ENCODE measurements at places on chromosomes 3 and 15.

- DNase-seq: peak; percentile 72
Measured at GRCh38 chr3:49703443-49703927, 14.1 kb downstream of the RNF123 start.

- peak; percentile 2 for DNase-seq
Measured at GRCh38 chr3:155131104-155131503, 51.0 kb downstream of the MME start.

GRCh38 chr3:185943760-185944106 is 5.9 kb upstream of the TRA2B start:
- DNase-seq: no peak

DNA sequence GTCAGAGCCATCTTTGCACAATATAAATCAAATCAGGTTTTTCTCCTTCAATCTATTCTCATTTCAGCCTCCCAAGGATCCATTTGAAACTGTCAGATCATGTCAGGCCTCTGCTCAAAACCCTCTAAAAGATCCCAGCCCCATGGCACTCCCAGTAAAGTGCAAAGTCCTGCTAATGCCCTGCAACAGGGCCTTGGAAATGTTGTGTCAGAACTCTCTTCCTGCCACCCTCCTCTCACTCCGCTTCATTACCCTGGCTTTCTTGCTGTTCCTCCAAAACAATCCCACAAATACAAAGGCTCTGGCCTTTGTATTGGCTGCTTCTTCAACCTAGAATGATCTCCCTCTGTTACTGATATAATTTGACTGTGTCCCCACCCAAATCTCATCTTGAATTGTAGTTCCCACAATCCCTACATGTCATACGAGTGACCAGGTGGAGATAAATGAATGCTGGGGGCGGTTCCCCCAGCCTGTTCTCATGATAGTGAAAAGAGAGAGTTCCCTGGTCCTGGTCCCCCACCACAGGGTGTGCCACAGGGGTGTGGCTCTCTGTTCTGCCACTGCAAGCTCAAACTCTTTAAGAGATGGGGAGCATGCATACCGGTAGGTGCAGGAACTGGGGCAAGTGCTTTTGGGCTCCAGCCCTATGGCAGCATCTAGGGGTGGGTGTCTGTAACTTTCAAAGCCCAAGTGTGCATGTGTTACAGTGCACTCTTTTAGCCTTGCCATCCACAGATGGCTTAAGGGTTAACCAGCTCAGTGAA is 22.9 kb upstream of the TRA2B start:
- no peak for DNase-seq

GRCh38 chr3:133152681-133153220 is 114.6 kb downstream of the TMEM108 start:
- no peak for DNase-seq

DNA sequence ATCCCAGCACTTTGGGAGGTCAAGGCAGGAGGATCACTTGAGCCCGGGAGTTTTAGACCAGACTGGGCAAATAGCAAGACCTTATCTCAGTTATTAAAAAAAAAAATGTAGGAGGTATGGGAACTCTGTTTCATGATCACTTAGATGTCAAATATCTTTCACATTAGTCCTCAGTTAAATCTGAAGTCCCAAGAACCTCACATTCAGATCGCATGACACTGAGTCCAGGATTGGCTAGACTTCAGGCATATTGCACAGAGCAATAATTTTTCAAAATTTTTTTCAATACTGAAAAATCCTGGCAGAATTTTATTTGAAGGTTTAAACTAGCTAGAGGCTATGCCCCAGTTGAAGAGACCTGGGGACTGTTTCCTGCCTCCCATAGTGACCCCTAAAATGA is 56.3 kb upstream of the ZNF148 start:
- no peak for DNase-seq

GRCh38 chr15:42106288-42106687 is 11.9 kb upstream of the PLA2G4D start:
- DNase-seq: no peak

- no peak for DNase-seq
Measured at GRCh38 chr3:171699601-171700000, 110.7 kb downstream of the PLD1 start.

- DNase-seq: no peak
Measured at GRCh38 chr3:10234526-10235230, 13.6 kb upstream of the TATDN2 start.

DNA sequence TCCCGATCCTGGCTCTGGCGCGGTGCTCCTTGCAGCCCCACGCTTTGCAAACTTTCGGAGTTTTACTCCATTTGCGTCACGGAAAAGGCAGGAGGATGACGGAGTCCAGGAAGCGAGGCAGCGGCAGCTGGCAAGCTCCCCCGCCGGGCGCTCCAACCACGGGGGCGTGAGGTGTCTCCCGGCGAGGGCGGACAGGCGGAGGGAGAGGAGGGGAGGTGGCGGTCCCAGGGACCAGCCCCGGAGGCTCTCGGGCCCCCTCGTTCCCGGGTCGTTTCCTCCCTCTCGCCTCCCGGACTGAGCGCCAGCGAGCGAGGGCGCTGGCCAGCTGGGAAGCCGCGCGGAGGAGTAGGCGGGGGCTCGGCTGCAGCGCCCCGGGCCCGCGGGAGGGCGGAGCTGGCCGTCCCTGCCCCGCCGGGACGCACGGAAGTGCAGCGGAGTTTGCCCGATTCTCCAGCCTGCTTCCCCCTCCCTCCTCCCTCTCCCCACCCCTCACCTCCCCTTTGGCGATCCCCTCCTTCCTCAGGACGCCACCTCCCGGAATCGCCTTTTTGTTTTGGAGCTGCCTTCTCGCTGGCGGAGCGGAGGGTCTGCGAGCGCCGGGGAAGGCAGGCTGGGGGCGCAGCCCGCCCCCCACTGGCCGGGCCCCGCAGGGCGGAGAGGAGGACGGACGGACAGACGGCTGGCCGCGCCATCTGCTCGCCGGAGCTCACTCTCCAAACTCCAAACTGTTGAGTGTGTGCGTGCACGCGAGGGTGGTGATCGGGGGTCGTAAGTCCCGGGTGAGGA is at the start of gene SNX33:
TSS of gene SNX33 (plus strand) at position 543 of the 786 bp plus-strand sequence. CDS start 1,191 bp downstream, outside the sequence.
- peak; percentile 92 for DNase-seq

- no peak for DNase-seq
Measured at GRCh38 chr3:29202378-29202777, 78.5 kb upstream of the RBMS3 start.

- no peak for DNase-seq
Measured at GRCh38 chr3:102179326-102180177, 255.3 kb upstream of the ZPLD1 start.

GRCh38 chr15:40914486-40914885 is 14.7 kb upstream of the DLL4 start:
- no peak for DNase-seq

GRCh38 chr3:195813916-195814640 is 2.3 kb upstream of the MUC4 start:
- no peak for DNase-seq

DNA sequence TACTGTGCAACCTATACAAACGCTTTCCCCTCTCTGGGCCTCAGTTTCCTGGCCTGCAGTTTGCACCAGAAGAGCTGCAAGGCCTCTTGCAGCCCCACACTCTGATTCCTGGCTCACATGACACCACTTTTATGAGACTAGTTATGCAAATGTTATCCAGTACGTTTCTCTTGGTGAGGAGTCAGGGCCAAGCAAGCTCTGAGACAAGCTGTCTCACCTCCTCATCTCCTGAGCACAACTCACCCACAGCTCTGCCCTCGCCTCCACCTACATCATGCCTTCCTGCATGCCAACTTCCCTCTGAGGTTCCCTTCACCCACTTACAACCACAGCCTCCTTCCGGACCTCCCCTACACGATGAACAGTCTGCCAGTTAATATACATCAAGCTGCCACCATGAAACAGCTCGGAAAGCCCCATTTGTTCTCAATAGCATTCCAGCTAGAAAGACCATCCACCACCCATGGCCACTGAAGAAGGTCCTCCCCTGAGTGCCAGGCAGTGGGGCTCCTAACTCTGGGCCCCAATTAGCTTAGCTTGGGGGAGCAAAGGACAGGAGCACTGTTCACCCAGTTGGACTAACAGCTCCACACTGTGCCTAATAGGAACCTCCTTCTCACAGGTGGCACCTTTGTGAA is 25.0 kb downstream of the CRYGS start:
- DNase-seq: no peak

DNA sequence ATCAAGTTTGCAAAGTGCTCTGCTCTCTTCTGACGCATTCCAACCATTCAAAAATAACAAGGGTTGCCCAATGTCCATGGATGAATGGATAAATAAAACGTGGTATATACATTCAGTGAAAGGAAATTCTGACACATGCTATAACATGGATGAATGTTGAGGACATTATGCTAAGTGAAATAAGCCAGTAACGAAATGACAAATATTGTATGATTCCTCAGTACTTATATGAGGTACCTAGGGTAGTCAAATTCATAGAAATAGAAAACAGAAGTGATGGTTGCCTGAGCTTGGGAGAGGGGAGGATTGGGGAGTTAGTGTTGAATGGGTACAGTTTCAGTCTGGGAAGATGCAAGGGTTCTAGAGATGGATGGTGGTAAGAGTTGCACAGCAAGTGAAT is 33.9 kb downstream of the SH3BP5 start:
- no peak for DNase-seq

- no peak for DNase-seq
Measured at GRCh38 chr3:171164067-171164465, 137.5 kb upstream of the SLC2A2 start.

DNA sequence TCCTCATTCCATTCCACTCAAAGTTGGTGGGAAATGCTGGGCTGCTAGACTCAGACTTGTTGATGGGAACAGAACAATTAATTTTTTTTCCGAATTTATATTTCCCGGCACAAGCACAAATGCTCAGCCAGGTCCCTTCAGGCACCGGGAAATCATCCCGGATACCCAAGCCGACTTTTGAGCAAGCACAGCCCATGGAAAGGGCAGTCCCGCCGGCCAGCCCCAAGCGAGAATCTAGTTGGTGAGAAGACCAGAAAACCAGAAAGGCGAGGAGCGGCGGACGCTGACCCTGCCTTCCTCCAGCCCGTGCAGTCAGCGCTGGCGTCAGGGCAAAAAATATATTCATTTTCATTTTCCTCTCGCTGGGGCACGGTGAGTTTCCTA is 763 bp upstream of the ZIC4 start:
- no peak for DNase-seq

DNA sequence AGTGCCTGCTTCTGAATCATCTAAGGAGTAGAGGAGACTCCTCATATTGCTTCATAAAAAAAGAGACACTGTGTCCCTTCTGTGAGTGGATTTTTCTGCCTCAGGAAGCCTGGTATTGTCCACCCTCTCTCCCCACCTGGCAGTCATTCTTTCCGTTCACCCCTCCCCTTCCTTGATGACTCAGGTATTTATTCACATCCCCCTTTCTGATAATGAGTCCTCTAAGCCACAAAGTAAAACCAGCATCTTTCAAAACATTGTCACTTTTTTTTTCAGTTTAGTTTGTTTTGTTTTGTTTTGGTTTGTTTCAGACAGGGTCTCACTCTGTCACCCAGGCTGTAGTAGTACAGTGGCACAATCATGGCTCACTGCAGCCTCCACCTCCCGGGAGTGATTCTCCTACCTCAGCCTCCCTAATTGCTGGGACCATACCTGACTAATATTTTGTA is 65.2 kb upstream of the UBE2E1 start:
- DNase-seq: no peak

DNA sequence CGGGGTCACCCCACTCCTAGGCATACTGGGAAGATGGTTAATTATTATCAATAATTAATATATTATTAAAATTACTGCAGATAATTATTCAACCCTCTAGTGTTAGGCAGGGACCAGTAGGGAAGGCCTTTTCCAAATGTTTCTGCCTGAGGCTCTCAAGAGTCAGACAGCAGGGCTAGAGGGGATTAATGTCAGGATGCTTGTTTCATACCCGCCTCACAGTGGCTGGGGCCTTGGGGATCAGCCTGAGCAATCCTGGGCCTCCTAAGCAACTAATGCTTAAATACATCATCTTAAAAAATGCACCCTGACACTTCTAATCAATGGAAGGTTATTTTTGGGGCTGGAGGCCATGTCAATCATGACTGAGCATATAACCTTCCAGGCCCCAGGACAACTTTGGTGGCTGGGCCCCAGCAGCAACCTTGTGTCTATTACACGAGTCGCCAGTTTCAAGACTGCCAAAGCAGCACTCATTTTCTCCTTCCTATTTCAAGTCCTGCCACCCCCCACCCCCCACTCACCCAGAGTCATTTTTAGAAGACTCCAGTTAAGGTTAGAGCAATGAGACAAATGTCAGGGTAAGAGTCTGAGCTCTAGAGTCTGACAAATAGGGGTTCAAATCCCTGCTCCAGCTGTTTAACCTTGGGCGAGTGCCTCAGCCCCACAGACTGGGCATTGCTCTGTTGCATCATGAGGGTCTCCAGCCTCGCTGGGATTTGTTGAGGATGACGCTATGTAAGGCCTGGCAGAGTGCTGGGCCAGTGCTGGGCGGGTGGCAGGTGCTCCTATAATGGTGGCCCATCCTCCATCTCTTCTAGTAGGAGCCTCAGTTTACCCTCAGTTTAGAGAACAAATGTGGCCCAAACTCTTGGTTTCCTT is 6.1 kb downstream of the AMOTL2 start:
- no peak for DNase-seq

GRCh38 chr3:172592898-172593669 is 69.9 kb upstream of the TNFSF10 start:
- DNase-seq: no peak

DNA sequence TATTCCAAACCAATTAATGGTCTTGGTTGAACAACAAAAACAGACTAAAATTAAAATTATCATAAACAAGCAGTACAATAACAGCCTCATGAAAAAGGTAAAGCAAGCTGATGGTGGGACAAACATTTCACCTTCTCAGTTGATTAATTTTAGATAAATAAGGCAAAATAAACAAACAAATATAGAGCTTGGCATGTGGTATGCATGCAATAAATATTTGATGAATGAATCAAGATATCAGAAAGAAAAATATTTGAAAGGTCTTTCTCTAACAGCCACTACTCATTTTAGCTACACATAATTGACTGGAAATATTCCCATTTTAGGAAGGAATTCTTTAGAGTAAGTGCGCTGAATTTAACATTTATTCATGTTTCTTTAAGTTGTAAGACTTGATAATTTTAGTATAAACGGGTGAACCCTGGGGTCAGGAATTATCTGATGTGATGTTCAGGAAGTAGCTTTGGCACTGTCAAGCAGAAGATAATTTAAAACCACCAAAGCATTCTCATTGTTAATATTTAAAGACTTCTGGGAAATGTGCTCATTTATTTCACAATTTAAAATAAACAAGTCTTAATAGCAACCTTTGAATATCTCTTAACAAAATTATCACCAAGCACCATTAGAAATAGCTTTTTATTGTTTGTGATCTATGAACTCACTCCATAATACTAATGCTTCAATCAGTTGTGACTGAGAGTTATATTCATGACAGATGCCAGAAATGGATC is 372.3 kb upstream of the TGFBR2 start:
- DNase-seq: no peak

DNA sequence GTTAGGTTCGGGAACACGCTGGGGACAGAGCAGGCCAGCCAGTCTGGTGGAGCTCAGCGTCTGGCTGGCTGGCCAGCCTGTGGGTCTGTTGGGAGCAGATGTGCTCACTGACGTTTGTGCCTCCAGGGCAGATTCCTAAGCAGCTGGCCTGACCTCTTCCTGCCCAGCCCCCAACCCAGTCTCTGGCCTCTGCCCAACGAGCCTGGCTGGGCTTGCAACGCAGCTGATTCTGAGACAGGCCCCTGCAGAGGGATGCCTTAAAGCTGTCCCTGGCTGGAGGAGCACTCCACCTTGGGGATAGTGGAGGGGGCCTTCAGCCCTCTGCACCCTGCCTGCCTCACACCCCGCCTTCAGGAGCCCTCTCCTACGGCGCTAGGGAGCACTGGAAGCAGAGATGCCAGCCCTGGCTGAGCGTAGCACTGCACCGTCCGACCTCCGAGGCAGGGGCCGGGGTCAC is 46.0 kb downstream of the KLF13 start:
- DNase-seq: peak; percentile 61

All from tongue (tissue), 3 donors.